Daoy (cell line): ENCODE measurements at places on chromosomes 11 and 22. TPM values are rescaled to one million over a fixed set of nuclear protein-coding genes. Genes with fewer than 3 reads are reported as not detected.

- DNase-seq = no peak
Observed at GRCh38 chr11:68857037-68857586, 15.4 kb upstream of the CPT1A start.

SLC25A22 gene
- 11.8 and 14.1 TPM in 2 replicates for total RNA-seq

MS4A4A gene
- not detected in 2 replicates for total RNA-seq

ASCL2 gene
- not detected in 2 replicates for total RNA-seq

GRCh38 chr11:111707039-111707690, 59.0 kb downstream of the PPP2R1B start:
- DNase-seq = peak; percentile 28

TEAD1 gene
- total RNA-seq = 37.2 and 55.4 TPM in 2 replicates

- DNase-seq = no peak
Observed at GRCh38 chr22:19674929-19675253, 39.4 kb upstream of the SEPTIN5 start.

DNA sequence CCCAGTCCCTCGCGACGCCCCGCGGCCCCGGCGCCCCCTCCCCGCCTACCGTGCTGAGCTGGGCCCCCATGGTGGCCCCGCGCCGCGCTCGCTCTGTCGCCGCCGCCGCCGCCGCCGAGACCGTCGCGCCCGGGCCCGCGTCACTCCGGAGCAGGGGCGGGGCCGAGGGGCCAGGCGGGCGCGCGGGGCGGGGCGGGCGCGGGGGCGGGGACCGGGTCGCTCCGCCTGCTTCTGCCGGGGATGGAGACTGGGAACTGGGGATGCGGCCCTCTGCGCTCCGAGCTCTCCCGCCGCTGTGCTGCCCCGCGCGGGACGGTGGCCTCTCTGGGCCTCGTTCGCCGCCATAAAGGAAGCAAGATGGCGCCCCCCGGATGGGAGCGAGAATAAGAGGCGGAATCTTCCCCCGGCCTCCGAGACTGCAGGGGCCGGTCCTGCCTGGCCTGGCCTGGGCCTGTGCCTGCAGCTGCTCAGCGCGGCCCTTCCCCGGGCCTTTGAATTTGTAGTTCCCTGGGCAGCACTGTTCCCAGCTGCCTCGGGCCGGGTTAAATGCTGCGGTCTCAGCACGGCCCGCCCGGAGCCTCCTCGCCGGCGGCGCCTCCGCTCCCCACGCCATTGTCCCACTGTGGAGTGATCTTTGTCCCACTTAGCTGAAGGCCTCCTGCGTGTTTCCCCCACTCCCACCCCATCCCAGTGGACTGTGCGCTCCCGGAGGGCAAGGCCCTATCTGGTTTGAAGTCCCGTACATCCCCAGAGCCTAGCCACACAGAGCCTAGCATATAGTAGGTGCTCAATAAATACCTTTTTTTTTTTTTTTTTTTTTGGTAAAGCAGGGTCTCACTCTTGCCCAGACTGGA, at the start of gene CYB5R3:
Gene CYB5R3 (minus strand): TSS at position 147 of the 854 bp plus-strand sequence. CDS start 77 bp downstream, at position 70.
- DNase-seq = peak; percentile 87

- no peak for DNase-seq
Observed at GRCh38 chr11:61967924-61968757, 707 bp upstream of the FTH1 start.

DNA sequence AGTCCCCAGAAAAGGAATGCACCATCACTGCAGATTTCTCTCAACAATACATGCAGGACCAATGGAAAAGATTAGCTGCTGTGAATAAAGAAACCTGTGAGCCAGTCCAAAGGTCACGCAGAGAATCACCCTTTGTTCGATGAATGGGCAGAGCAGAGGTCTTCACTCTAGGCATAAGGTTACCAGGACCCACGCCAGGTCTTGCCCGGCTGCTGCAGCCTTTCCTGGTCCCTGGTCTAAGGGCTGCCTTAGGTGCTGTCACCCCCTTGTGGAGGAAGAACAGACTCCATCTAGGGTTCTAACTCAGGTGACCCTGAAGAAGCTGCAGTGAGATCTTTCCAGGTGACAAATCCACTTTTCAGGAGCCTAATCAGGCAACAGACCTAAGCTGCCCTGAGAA, 29.0 kb upstream of the NAP1L4 start:
- peak; percentile 29 for DNase-seq

DNA sequence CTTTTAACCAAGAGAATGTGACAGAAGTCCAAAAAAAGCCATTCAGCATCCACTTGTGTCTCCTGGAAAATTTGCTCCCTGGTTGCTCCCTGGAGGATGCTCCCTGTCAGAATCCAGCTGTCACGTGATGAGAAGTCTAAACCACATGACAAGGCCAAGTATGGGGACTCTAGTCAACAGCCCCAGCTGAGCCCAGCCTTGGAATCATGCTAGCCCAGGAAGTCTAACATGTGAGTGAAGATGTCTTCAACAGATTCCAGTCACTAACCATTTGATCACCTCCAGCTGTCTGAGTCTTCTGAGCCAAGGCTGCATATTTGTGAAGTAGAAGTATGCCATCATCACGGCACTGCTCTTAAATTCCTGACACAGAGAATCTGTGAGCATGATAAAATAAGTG, 4.2 kb downstream of the OR56B4 start:
- no peak for DNase-seq

DNA sequence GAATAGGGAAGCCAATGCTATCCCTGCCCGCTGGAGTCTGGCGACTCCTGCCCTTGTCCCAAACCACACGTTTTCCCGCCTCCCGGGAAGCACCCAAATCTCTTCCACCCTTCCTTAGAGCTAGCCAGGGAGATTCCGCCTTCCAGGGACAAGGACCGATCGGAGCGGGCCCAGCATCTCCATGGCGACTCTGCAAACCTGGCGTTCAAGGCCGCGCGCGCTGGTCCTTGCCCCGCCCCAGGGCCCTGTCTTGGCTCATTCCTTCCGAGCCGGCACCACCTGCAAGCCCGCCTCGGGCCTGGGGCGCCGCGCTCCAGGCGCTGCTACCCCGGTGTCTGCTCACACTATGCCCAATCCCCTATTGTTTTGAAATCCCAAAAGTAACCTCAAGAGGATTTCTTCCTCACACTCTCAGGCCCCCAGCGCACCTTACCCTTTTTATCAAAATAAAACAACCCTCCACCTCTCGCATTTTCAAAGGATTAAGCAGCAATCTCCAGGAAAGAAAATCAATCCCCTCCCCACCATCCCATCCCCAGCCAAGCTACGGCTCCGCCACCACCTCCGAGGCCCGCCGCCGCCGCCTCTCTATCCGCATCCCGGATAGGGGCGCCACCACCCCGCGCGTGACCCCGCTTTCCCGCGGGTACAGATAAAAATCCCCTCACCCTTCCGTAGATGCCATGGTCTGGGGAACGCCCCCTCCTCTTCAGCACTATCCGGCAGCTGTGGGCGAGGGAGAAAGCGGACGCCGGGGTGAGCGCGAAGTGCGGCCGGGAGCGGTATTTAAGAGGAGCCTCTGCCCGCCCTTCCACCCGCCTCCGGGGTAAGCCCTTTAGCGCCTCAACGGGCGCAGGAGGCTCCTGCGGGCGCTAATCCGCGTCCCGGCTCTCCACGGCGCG, 825 bp downstream of the SLC1A2 start:
- peak; percentile 6 for DNase-seq

GRCh38 chr22:45952553-45952952, 24.4 kb downstream of the WNT7B start:
- DNase-seq = no peak

AQP11 gene
- 0.06 and 0.23 TPM in 2 replicates for total RNA-seq

RIMBP3B gene
- total RNA-seq = 0.12 and 0.63 TPM in 2 replicates

- peak; percentile 36 for DNase-seq
Observed at GRCh38 chr22:30890686-30891442, 77.7 kb downstream of the MORC2 start.

GRCh38 chr22:37030560-37031281, 11.2 kb downstream of the MPST start:
- DNase-seq = no peak

DNA sequence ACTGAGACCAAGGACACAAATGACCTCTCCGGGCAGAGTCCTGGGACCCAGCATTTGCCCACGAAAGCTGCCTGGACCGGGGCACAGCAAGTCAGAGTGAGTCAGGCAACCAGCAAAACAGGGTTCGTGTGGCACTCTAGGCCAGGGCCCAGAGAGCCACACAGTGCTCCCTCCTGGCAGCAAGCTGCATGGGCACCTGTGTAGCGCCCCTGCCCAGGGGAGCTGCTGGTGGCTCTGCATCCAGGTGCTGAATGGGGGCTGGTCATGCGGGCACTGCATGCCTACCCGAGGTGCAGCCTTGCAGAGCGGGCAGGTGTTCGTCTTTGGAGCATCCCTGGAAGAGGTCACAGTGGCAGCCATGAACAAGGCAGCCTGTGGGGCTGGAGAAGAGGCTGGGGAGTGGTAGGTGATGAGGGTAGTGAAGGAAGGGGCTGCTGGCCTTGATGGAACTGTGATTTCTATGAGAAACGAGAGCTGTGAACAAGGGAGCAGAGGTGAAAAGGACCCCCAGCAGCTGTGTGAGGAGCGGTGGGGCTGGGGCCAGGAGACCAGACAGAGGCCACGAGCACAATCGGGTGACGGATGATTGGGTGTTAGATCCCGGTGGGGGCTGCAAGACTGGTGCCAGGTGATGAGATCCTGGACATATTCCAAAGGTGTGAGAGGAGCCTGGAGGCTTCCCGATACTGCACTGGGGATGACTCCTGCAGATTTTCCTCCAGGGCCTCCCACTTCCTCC, 63.3 kb downstream of the DGCR2 start:
- no peak for DNase-seq

- peak; percentile 41 for DNase-seq
Observed at GRCh38 chr22:41619979-41620588, 759 bp downstream of the DESI1 start.

DNA sequence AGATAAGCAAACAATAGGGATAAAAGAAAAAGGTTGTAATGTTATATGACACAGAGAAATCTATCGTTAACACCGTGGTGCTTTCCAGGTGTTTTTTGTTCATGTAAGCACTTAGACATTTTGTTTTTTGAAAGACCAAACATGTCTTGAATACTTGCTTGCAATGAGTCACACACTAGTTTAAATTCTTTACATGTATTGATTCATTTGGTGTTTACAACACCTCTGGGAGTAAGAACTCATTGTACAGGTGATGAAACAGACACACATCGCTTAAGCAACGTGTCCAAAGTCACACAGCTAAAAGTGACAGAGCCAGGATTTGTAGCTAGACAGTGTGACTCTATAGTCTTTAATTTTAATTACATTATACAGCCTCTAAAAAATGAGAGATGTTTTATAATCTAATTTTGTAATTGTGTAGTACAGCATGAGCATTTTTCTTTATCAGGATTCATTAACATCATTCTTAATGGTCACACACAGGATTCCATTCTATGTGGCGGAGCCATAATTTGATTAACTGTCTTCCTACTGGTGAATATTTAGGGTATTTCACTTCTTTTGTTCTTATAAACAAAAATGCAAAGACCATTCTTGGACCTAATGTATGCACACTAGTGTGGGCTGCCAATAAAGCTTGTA, 148.8 kb downstream of the DBX1 start:
- no peak for DNase-seq
